ENCODE measurements at places on chromosomes 7 and 10.

DNA sequence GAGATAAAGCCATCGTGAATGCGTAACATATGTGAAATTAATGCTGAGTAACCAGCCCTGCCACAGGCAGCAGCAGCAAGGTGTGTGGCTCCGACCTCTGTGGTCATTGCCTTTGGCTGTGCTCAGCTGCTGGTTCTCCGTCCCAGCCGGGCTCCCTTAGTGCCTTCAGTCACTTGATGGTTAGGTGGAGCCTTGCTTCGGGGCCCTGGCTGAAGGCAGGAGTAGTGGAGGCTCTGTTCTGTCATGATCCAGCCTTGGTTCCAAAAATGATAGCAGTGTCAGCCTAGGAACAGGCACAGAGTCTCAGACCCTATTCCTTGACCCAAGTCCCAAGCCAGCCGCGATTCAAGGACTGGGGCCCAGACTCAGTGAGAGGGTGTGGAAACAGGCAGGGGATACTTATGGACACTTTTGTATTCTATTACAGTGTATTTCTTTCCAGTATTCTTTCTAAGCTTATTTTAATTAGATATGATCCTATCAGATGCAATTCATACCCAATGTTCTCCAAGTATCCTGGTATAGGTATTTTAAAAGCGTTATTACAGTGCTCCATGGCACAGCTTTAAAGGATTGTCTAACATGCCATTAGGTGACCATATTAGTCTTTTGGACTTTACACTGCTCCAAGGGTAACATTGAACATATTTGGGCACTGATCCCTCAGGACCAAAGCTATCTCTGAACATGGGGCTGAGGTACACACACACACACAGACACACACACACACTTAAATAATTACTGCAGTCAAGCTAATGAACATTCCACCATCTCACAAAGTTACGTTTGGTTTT is 9.0 kb downstream of the SCART1 start:
- DNase-seq, result no peak

GRCh38 chr7:151727579-151728285 is 149.2 kb downstream of the PRKAG2 start:
- DNase-seq, result peak; percentile 74

- DNase-seq, result no peak
These were observed 121.2 kb upstream of the NPVF start for GRCh38 chr7:25349283-25350017.

- no peak for DNase-seq
These were observed 4.9 kb upstream of the TCAF1 start for GRCh38 chr7:143906895-143907294.

DNA sequence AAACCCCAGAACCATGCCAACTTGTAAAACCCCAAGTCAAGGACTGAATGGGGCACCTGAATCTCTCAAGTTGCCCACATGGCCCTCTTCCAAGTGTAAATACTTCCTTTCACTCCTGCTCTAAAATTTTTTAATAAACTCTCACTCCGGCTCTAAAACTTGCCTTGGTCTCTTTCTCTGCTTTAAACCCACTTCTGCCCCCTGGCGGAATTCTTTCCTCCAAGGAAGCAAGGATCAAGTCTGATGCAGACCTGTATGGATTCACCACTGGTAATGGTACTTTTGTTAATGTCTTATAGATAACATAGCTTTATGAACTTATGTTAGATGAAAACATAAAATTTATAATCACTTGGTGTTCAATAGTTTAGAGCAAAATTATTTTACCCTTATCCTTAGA is 33.8 kb downstream of the SLC16A9 start:
- no peak for DNase-seq

GRCh38 chr10:3702056-3702546 is 82.9 kb downstream of the KLF6 start:
- DNase-seq, result no peak

GRCh38 chr10:19970717-19971116 is 154.5 kb downstream of the PLXDC2 start:
- no peak for DNase-seq

- peak; percentile 82 for DNase-seq
These were observed 14.1 kb downstream of the YAE1 start for GRCh38 chr7:39580149-39580874.

DNA sequence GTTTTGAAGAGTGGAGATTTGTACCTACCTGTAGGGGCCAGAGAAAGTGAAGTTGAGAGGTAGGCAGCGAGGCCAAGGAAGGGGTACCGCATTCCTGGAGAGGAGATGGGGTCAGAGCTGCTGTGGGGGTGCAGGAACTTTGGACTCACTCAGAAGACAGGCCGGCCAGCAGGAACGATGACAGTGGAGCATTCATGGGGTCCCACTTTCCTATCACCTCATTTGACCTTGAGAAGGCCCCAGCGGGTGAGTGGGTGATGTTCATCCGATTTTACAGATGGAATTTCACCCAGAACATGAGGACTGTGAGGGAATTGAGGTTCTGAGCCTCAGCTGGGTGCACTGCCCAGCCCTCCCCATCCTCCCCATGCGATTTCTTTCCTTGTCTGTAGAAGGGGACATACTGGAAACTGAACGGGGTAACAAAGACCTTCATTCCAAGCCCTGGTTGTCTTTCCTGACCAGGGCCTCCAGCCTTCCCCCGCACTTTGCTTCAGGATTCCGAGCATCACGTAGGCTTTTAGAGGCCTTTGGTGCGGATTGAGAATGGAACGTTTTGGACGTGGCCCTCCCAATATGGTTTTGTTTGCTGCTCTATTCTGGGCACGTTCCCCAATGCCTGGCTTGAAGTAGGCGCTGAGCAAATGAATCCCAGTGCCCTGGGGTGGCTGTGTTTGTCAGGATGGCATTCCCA is 87.3 kb downstream of the ADCY1 start:
- no peak for DNase-seq

- peak; percentile 65 for DNase-seq
These were observed 734 bp downstream of the ABCB4 start for GRCh38 chr7:87474533-87475358.
